ENCODE measurements at places on chromosomes 12 and 14.

- DNase-seq, result no peak
Observed at GRCh38 chr12:87812681-87813080, 216.5 kb downstream of the C12orf50 start.

DNA sequence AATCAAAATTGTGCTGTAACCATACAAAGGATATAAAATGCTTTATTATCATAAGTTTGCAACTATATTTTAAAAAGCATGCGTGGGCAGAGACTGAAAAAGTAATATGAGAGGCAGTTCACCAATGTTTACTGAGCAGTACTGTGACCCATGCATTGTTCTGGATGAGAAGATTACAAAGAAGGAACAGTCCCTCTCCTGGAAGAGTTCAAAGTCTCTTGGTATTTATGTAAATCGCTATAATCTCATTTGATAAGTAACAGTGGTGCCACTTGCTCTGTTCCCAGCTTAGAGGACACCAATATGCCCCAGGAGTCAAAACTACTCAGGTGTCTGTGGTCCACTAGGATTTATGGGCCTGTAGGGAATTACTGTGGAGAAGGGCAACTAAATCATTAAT lies 2.1 kb upstream of the CMAS start:
- no peak for DNase-seq

DNA sequence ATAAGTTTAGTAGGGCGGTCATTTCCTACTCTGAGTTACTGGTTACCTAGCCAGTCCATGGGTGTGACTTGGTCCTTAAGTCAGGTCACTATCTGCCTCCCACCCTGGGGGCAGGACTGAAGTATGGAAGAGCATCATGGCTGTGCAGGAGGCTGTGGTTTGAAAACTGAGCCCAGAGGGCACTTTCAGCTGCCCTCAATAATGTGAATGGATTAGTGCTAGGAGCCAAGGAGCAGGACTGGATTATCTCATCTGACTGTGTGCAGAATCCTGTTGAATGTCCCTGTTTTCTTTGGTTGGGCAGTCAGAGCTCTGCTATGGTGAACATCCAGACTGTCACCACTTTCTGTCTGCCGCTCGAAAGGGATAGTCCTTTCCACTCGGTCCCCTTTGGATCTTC lies 1.6 kb downstream of the ATXN7L3B start:
- no peak for DNase-seq

GRCh38 chr12:1838205-1838993 lies 18.0 kb downstream of the LRTM2 start:
- no peak for DNase-seq

GRCh38 chr12:94977766-94978468 lies 25.6 kb downstream of the NDUFA12 start:
- no peak for DNase-seq

DNA sequence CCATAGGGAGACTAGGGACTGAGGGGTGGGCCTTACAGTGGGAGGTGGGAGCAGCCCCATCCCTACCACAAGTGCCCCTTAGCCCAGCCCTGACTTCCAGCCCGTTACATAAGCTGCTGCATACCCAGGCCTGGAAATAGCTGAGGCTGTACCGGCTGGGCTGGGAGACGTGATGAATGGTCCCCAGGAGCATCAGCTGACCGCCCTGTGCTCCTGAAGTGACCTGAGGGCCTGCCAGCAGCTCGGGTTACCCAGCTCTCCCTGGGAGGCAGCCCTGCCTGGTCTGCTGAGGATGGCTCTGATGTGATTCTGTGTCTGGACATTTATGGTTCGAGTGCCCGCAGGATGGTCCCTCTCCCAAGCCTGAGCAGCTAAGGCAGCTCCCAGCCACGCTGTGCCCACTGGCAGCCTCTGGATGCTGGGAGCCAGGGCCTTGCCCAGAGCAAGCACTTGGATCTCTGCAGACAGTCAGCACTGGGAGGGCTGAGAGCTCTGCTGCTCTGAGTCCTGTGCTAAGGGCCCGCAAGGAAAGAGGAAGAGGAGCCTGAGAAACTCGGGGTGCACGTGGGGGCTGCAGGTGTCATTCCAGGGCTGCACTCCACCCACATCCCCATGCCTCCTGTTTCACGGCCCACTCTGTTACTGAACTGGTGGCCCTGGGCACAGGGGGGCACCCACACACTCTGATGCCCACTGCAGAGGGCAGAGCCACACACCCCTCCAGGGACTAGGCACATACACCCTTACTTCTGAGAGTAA lies 20.5 kb downstream of the TAMALIN start:
- no peak for DNase-seq

DNA sequence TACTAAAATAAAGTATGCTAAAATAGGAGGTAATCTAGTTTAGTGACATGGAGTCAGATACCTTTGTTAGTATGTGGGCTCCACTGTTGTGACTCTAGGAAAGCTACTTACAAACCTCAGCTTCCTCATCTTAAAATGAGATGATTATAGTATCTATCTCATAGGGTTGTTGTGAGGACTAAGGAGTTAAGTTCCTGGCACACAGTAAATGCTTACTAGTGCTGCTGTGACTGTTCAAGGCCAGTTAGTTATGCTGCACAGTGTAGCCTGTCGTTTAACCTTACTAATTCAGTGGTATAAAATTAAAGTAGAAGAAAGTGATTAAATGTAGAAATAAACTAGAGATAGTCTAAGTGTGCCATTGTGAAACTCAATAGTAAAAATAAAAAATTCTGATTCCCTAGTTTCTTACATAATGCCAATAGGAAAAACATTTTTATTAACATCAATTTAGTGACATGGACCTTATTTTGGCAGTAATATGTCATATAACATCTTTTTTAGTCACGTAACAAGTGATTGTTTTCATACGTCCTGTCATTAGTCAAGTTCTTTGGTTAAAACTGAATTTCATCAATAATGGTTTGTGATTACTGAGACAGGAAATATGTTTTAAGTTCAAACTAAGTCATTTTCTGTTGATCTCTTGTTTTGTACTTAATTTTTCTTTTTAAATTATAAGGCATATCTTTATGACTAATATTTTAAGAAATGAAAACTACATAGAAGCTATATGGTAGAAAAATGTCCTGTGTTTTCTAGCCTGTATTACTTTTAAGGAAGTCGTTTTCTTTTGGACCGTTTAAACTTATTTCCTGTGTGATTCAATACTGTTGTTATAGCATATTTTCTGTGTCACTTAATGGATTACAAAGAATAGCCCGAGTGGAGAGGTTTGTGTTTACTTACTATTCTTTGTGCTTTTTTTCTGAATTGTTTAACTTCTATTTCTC lies 74.0 kb downstream of the PCNX1 start:
- DNase-seq, result no peak

DNA sequence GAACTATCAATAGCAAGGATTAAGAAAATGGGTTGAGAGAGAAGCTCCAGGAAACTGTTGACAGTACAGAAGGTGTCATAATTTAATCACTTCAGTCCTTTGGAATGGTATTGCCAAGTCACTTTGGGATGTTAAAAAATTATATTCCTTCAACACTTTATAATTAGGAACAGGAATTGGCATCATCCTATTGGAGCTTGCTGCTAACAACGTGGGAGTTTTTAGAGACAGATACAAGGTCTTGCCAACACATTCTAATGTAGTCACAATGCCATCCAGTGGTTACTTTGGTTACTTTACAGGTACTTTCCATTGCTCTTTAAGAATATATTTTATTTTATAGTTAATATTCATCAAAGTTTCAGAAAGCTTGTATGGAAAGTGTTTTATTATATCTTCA lies 310.1 kb downstream of the SYT1 start:
- DNase-seq, result no peak

DNA sequence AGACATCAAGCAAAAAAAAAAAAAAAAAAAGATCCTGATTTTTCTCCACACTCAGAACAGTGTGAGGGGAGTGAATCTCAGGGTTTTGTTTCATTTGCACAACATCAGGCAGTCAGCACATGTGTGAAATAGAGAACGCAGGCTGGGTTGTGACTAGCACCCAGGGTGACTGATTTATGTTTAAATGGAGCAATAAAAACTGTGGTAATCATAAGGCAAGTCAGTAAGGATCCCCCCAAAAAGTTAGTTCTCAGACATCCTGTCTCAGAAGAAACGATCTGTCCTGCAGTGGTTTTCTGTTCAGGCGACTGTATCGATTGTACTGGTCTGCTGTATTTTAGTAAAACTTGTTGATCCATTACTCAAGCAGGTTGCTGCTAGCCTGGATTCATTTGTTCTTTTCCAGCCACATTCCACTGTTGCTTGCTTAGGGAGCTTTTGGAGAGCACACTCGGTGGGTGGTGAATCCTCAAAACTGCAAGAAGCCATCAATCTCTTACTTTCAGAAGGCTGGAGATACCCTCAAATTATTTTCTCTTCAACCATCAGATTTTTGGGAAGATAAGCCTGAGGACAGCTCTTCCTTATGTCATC lies 107.1 kb downstream of the DACT1 start:
- no peak for DNase-seq

DNA sequence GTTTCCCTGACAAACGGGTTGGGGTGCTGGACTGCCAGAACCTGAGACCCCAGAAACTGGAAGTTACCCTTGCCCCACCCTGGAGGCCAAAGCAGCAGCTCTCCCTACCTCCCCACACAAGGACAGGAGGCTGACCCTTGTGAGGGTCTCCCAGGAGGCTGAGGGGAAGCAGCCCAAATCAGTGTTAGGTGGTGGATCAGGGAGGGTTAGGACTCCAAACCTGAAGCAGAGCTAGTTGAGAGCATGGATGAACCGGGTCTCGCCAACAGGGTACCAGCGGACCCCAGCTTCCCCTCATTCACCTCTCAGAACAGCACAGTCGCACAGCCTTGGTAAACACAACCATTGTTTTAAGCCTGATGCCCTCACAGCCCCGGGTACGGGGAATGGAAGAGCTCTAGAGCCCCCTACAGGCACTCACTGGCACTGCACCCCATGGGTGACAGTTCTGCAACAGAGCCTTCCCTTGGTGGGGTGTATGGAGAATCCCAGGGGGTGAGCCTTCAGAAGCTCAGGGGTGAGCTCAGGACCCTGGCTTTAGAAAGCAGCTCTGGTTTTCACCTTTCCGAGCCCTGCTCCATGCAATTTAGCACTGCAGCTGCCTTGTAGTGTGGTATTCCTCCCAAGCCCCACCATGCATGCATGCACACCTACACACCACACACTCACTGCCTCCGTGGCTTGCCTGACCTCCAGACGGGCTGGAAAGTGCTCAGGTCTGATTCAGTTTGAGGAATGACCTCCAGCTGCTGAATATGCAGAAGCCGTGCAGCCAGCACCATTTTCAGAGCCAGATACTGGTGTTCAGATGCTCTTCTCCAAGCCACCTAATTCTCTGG lies 11.2 kb downstream of the ESRRB start:
- no peak for DNase-seq

GRCh38 chr14:58118097-58118815 lies 33.8 kb downstream of the ARMH4 start:
- no peak for DNase-seq

- no peak for DNase-seq
Observed at GRCh38 chr14:90507428-90507827, 110.6 kb downstream of the CALM1 start.

DNA sequence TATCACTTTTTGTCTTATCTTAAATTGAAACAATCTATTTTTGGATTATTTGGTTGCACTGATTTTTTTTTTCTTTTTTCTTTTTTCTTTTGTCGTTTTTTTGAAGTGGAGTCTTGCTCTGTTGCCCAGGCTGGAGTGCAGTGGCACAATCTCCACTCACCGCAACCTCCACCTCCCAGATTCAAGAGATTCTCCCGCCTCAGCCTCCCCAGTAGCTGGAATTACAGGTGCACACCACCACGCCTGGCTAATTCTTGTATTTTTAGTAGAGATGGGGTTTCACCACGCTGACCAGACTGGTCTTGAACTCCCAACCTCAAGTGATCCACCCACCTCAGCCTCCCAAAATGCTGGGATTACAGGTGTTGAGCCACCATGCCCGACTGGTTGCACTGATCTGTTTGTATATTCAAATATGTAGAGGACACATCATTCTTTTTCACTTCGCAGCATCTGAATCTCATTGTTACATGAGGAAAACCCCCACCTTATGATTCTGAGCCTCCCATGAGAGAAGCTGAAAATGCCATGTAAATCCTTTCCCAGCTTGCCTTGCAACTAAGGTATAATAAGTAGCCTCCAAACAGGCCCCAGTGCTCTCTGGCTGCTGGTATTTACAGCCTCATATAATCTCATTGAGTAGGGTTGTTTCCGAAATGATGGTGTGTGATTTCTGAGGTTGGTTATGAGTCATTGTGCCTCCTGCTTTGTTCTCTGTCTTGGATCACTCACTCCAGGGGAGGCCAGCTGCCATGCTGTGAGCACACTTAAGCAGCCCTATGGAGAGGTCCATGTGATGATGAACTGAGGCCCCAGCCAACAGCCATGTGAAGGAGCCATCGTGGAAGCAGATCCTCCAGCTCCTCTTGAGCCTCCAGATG lies 5.2 kb upstream of the HSP90B1 start:
- DNase-seq, result no peak

- no peak for DNase-seq
Observed at GRCh38 chr14:103188810-103189480, 65.7 kb downstream of the TNFAIP2 start.

GRCh38 chr12:7035463-7035862 lies 17.2 kb upstream of the LPCAT3 start:
- DNase-seq, result no peak

- no peak for DNase-seq
Observed at GRCh38 chr12:132171293-132171967, 27.2 kb downstream of the NOC4L start.

DNA sequence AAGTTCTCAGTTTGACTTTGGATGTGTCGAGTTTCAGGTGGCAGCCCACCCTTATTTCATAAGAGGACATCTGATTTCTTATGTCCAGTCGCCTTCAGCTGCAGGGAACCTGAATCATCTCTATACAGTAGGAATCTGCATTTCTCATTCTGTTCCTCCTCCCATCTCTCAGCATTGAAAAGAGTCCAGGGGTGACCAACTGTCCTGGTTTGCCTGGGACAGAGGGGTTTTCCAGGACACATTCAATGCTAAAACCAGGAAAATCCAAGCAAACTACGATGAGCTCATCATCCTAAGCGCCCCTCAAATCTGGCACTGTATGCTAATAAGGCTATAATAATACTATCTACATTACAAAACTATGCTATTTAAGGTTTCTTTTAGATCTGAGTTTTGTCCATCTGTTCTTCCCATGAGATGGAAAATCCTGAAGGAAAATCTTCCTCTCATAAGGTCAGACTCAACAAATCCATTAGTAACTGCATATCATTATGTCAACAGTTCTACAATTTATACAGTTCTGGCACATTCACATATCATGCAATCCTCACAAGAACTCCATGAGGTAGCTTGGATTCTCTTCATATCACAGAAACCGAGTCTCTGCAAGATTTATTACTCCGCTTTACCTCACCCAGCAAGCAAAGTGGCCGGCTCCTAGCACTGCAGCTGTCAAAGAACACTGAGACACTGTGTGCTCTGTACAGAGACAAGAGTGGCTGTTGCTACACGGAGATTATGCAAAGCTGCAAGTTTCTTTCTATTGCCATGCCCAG lies 15.6 kb upstream of the CALM1 start:
- DNase-seq, result no peak

GRCh38 chr14:61360796-61361525 lies 39.6 kb downstream of the PRKCH start:
- no peak for DNase-seq

GRCh38 chr14:99284254-99285004 lies 12.4 kb upstream of the BCL11B start:
- DNase-seq, result no peak

GRCh38 chr12:106245767-106246166 lies 2.1 kb downstream of the CKAP4 start:
- DNase-seq, result no peak

- no peak for DNase-seq
Observed at GRCh38 chr12:91404441-91404840, 221.8 kb upstream of the DCN start.
